NCI-H1417 (cell line): ENCODE measurements at places on chromosomes 3 and 15.

GRCh38 chr3:141093397-141093796 is 42.2 kb downstream of the SPSB4 start:
- DNase-seq: no peak

DNA sequence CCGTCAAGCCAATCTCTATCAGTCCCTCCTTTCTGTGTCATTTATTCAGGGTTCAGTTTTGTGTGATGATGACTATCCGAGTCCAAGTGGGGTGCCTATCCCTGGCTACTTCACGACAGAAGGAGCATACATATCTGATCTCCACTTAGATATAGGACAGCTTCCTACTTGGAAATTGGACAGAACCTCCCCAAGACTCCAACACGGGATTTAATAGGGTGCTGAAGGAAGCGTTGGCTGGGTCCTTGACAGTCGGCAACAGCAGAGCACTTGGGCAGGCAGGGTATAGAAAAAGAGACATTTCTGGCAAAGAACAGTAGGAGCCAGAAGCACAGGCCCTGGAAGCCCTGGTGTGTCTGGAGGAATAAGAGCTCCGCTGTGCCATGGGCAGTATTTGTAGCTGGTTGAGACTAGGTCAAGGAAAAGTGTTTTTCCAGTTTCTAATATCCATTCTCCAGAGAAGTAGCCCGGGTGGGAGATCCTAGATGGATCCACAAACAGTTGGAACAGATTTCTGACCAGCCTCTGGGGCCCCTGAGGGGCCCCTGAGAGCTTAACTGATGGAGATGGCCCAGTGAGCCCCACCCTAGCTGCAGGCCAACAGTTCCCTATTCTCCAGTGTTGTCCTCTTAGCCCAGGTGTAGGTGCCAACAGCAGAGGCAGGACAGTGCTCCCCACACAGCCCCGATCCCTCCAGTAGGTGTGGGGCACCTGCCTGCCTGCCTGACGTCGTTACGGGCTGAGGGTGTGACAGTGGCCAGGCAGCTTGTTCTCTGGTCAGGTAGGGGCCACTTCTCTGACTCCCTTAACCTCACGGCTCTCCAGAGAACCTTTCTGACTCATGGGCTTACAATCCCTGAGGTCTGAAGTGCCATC is 130.8 kb downstream of the CHCHD6 start:
- DNase-seq: no peak

DNA sequence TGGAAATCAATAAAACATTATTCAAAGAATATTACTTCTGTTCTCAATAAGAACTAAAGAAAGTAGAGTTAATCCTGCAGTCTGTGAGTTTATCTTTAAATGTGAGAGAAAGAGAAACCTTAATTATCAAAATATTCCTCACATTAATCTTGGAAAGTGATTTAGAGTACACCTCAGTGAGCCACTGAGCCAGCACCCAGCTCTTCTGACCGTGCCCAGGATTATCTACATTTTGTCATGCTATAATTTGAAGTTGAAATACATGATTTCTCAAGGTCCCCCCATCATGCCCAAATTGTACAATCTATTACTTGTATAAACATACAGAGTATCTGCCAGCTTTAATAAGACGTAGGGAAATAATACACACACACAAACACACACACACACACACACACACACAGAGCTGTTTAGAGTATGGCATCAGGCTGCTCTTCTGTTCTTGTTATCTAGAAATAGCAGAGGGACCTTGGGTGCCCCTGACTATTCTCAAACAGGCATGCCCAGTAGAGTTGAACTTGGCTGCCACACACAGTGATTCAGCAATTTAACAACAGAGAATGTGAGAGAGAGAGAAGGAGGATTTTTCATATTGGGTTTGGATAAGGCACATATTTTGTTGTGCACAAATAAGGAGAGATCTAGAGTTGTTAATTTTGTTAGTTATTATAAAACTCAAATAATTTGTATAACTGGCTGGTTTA is 74.4 kb downstream of the P2RY1 start:
- DNase-seq: no peak

DNA sequence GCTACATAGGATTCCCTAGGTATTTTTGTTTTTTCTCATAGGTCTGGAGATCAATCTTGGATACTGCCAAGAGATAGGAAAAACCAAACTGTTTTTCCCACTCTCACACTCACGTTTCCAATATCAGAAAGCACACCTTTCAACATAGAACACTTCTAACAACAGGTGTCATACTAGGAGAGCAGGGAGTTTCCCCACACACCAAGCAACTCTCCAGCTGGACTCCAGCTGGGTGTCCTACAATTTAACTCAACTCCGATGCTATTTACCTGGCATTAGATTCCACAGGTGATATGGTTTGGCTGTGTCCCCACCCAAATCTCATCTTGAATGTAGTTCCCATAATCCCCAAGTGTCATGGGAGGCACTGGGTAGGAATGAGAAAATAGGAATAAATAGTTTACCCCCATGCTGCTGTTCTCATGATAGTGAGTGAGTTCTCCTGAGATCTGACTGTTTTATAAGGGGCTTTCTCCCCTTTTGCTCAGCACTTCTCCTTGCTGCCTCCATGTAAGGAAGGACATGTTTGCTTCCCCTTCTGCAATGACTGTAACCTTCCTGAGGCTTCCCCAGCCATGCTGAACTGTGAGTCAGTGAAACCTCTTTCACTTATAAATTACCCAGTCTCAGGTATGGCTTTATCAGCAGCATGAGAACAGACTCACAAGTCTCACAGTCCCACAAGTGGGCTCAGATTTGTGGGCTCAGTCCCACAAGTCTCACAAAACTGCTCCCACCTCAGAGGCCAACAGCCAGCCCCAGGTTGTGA is 354.5 kb upstream of the THBS1 start:
- DNase-seq: no peak

DNA sequence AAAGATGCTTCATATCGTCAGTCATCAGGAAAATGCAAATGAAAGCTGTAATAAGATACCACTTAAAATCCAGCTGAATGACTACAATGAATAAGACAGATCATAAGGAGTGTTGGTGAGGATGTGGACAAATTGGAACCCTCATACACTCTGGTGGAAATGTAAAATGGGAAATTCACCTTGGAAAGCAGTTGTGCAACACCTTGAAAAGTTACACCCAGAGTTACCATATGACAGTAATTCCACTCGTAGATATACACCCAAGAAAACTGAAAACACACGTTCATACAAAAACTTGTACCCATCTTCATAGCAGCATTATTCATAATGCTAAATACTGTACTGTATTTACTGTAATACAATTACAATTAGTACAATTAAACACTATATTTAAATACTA is 2.3 kb downstream of the TTC23 start:
- DNase-seq: no peak

DNA sequence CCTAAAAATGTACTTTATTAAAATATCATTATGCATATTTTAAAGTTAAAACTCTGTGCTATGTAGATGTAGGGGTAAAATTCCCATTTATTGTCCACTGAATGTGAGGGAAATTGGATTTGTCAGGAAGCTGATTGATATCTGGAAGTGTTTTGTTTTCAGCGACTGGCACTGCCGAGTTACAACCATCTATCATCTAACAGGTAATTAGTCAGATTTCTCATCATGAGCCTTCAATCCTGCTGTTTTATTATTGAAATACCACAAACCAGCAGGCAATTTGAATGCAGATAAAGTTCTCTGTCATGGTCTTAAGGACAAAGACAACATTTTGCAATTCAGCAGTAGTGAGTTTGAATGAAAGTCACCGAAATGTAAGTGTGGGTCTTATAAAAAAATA is 40.5 kb downstream of the ZIC1 start:
- DNase-seq: peak; percentile 82

DNA sequence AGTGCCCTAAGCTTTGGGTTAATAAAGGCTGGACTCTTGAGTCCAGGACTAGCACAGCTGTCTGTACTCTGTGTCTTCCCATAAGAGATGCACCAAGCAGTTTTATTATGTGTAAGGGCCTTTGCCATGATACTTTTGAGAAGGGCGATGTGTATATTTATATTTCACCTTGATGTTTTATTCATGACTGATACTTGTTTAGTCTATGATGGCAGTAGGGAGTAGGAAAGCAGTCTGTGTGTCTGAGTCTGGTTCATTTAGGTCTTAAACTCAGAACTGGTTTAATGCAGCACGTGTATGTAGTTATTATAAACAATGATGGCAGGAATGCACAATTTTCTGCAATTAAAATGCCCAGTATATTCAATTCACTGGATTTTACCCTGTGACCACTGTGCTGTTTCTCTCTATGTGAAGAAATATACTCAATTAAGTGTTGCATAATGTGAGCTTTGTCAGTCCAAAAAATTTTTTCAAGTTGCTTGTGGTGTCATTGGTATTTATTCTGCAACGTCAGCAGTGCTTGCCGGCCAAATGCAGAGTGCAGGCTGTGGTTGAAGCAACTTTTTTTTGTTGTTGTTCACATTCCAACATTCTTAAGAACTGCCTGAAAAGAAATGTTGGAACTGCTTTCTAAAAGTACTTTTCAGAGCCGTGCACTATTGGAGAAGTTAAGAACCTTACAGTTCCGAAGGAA is 423.7 kb upstream of the SEMA6D start:
- no peak for DNase-seq

DNA sequence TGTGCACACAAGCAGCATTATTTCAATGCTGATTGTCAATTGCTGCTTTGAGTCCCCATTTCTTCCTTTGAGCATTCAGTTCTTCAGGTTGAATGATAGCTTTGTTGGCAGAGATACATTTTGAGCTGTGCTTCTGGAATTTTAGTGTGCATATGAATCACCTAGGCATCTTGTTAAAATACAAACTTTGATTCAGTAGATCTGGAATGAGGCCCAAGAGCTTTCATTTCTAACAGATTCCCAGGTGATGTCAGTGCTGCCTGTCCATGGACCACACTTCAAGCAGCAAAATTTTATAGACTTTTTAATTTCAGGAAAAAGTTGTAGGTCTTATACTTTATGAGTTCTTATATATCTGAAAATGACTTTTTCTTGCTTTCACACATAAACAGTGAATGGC is 131.1 kb downstream of the ADAMTSL3 start:
- no peak for DNase-seq

- no peak for DNase-seq
These were observed 29.6 kb downstream of the GSK3B start for GRCh38 chr3:120064641-120065040.

- DNase-seq: no peak
These were observed 27.1 kb upstream of the CNTN4 start for GRCh38 chr3:2071531-2071930.

DNA sequence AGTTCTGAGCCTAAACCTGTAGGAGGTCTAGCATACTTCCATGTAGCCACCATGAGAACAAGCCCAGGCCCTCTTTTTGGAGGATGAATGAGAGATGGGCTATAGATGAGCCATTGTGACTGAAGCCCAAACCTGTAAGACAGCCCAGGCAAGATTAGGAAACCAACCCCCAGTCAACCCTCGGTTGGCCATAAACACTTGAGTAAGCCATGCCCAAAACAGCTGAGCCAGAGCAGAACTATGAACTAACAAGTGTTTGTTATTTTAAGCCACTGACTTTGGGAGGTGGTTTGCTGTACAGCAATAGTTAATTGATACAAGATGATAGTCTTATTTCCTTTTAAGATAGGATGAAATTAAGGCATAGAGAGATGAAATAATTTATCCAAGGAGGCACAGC is 12.4 kb upstream of the CPNE4 start:
- DNase-seq: no peak

GRCh38 chr3:101725194-101725889 is 928 bp downstream of the CEP97 start:
- peak; percentile 41 for DNase-seq

GRCh38 chr3:104126463-104126862 is 1240.2 kb upstream of the ALCAM start:
- no peak for DNase-seq

DNA sequence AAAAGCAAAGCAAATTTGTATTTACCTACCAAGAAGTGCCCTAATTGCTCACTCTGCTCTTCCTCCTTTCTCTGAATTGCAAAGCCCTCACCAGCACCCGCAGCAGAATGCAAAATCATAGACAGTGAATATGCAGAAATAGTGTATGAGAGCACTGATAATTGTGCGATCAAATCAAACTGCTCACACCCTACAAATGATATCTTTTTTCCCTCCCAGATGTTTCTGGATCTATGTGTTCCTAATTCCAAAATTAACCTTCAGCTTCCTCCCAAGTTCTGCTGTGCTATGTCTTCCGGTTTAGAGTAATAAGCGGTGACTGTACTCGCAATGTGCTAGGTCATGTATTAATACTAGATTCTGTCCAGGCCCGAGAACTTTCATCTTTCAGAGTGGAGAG is 3.4 kb downstream of the GHSR start:
- DNase-seq: no peak

- no peak for DNase-seq
These were observed 40.5 kb downstream of the CEP63 start for GRCh38 chr3:134526319-134526718.

DNA sequence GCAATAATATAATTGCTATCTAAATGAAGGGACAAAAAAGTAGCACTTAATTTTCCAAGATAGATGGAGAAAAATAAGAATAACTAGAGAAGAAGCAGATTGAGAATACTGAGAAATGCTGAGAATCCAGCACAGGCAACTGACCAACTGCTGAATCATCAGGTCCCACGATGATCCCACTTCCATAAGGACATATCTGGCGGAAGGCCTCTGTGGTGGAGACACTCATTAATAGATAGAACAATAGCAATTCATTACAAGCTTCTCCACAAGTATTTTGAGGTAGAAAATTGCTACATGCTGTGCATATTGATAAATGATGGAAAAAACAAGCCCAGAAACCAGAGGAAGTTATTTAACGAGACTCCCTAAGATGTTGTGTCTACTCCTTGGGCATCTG is 105.9 kb downstream of the DUT start:
- no peak for DNase-seq

GRCh38 chr3:55156851-55157650 is 229.2 kb upstream of the LRTM1 start:
- no peak for DNase-seq

DNA sequence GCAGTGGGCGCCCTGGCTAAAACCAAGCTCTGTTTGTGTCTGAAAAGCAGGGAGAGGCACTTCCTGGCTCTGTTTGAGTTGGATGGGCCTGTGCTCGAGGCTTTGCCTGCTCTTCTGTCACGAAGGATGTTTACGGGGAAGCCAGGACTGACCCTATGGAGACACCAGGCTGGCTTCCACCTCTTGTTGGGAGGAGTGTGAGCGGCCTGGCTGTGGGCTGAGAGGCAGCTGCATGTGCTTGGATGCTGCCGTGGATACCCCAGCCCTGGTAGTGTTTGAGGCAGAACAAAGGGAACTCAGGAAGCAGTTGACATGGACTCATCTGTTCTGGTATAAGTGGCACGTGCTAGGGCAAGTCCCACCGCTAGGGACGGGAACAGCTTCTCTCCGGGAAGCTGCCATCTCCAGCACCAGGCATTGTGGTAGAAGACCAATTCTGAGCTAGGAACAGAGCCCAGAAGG is 17.6 kb upstream of the SLC41A3 start:
- no peak for DNase-seq
